ENCODE measurements at places on chromosomes 16 and 17. TPM values are rescaled to one million over a fixed set of nuclear protein-coding genes. Genes with fewer than 3 reads are reported as not detected.

UMOD gene
- total RNA-seq: not detected

MYL4 gene
- total RNA-seq: not detected

DNA sequence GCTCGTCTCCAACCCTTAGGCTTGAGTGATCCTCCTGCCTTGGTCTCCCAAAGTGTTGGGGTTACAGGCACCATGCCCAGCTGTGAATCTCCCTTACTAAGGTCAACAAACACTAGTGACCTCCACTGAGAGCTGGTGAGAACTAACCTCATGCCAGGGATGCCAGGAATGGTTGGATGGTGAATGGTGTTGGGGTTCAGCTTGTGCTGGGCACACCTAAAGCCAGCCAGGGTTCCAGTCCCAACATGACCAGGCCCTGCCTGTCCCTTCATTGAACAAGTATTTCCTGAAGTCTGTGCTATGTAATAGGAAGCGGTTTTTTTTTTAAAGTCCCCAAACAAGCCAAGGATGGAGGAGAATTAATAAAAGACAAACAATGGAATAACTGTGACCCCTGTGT lies 56.0 kb upstream of the TOB1 start:
- no peak for DNase-seq

CACNG3 gene
- total RNA-seq: 0.12 TPM

GRCh38 chr17:80625627-80626026 lies 81.0 kb downstream of the RPTOR start:
- no peak for DNase-seq

- DNase-seq: no peak
These were observed 82.1 kb downstream of the GAS7 start for GRCh38 chr17:10116267-10116666.

All from GM23338 (cell line).